ENCODE measurements at places on chromosomes 2 and 18.

GRCh38 chr2:77443076-77443475 lies 79.1 kb downstream of the LRRTM4 start:
- DNase-seq: no peak

DNA sequence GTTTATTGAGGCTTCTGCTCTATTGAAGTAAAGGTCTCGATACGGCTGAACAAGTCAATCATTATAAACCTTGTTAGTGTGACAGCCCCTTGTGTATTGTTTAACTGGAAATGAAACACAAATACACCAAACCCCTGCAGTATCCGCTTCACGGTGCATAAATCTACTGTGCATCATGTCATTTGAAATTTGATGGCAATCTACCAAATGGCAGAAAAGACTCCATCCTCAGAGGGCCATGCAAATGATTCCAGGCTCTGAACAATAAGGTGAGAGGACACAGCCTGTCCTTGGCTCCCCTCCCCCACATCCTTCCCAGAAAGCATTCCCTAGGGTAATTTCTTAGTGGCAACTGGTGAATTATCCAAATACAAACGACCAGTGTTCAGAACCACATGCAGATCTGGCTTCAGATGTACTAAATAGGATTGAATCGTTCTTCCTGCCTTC lies 80.6 kb downstream of the ADCYAP1 start:
- no peak for DNase-seq

DNA sequence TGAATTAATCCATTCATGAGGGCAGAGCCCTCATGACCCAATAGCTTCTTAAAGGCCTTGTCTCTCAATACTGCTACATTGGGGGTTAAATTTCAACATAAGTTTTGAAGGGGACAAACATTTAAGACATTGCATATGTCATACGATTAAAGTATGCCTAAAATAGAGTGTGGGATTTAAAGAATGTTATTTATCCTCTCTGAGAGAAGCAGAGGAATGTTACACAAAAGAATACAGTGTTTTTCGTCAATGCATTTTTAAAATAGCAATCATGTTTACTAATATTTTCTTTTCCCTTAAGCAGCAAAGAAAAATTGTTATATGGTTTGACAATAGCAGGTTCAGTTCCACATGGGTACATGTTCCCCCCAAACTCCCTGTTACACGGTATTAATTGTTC lies 363.1 kb downstream of the NUP35 start:
- no peak for DNase-seq

GRCh38 chr18:49013291-49013691 lies 62.5 kb upstream of the SMAD7 start:
- DNase-seq: no peak

- no peak for DNase-seq
Measured at GRCh38 chr2:39266916-39267434, 23.2 kb upstream of the CDKL4 start.

- no peak for DNase-seq
Measured at GRCh38 chr18:44638811-44639210, 41.9 kb upstream of the SETBP1 start.

GRCh38 chr2:229454934-229455631 lies 184.0 kb upstream of the PID1 start:
- DNase-seq: no peak

DNA sequence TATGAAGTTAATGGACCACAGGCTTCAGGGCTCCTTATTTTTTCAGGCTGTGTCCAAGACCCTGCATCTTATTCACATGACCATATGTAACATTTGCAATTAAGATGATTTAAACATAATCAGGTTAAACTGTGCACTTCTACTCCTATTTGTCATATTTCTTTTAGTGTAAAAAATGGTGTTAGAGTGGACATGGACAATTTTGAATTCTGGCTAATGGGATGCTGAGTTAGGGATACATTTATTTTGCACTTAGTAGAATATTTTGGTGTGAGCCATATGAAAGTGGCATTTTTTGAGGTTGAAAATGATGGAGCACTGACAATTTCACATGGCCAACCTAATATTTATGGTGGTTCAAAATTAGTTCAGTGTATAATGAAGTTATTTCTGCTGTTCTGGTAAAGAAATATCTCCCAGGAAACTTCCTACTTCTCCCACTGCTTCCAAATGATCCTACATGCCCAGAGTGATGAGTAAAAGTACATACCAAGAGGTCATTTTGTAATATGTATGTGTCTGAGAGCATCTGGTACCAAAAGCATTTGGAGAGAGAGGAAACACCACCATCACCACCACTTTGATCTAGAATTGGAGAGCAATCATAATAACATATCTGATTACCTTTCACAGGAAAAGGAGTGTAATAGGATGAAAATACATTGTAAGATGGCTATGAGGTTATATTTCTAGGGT lies 36.0 kb downstream of the GULP1 start:
- DNase-seq: no peak

GRCh38 chr2:143604566-143604959 lies 475.3 kb downstream of the ARHGAP15 start:
- no peak for DNase-seq

DNA sequence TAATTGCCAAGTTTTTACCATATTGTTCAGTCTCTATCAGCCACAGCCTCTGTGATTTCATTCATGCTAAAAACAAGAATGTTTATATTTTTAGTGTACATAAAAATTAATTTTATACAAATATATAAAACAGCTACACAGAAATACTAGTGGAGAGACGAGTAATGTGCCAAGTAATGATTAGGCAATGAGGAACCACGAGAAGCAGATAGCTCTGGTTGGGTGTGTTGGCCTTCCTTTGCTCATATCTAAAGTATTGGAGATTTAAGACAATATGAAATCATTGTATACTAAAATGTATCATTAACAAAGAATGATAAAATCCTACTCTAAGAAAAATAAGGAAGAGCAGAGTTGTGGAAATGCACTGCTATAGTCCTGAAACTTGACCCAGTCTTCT lies 326.7 kb downstream of the AGAP1 start:
- no peak for DNase-seq

DNA sequence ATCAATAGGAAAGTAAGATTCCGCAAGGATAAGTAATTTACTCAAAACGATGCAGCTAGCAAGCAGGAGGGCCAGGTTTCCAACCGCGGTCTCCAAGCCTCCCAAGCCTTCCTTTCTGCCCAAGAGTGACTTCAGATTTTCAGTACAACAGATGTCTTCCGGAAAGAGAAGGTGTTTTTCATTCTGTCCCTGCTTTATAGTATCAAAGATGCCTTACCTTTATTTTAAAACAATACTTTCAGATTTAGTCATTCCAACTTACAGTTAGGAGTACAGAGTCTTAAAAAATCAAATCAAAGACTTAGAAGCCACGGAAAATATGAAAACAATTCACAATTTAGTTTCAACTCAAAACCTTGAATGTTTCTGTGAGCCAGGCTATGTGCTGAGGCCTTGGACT lies 43.6 kb downstream of the CYB5A start:
- no peak for DNase-seq

DNA sequence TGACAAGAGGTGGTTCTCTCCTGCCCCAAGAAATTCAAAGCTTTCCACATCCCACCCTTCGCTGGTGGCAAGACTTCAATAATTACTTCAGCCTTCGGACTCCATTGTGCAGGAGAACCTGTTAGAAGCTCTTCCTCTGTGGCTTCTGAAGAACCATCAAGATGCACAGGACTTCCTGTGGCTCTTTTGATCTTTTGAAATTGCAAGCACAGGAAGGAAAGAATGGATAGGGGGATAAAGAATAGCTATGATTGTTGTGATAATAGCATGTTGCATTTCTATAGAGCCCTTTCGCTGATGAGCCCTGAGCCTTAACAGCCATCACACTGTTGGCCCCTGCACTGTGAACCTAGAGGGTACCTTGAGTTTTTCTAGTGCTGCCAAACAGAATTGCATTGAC lies 7.4 kb downstream of the EPAS1 start:
- DNase-seq: no peak

DNA sequence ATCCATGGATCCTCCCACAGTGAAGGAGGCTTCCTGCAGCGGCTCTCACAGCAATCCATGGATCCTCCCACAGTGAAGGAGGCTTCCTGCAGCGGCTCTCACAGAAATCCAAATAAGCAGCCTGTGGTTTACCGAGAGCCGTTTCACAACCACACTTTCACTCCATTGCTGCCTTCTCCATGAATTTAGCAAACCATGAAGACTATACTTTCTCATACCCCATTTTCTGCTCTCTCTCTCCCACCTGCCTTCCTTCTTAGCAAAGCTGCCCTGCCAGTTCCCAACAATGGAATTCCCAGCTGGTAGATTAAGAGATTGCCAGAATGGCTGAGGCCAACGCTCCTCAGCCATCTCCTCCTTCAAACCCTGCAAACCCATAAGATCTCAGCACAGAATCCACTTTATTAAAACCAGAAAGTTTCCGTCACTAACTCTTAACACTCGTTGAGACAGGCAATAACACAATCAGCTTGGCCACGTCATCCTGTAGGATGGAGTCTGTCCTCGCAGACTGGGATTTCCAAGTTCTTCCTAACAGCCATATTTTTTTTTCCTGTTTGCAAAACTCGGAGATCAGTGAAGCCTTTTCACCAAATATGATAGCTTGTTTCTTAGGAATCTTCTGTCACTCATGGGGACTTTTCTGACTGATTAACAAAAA lies 162.2 kb downstream of the PXDN start:
- DNase-seq: no peak

- DNase-seq: peak; percentile 9
Measured at GRCh38 chr2:150403457-150403856, 84.0 kb downstream of the RND3 start.

DNA sequence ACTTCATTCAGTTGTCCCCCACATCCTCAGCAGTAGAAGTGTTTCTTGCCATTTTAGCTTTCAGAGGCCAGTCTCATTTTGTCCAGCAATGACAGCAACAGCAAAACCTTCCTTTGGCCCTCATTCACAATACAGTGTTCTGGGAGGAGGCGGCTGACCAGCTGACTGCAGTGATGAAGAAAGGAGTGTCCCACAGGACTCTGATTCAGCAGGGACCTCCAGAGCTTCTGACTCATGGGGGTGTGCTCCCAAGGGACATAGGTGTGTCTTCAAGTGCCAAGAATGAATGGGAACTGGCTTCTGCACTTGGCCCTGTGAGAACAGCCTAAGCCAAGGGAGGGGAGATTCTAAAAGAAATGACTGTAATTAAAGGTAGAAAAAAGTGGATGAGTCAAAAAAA lies 147.0 kb upstream of the PELI1 start:
- DNase-seq: no peak

DNA sequence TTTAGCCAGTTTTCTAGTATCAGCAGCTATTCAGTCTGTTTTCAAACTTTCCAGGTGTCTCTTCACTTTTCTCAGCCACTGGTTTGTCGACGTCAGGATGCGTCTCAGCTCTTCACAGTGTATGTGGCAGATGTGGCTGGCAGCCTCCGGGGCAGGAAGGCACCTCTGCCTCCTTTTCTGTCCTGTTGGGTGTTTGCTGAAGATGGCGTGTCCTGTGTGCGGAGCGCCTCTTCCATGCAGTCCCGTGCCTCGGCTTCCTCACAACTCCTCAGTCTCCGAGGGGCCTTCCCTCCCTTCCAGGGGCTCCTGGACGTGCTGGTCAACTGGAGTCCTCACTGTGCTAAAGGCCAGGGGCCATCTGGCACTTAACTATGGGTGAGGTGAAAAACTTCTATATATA lies 65.4 kb upstream of the PXDN start:
- DNase-seq: no peak

DNA sequence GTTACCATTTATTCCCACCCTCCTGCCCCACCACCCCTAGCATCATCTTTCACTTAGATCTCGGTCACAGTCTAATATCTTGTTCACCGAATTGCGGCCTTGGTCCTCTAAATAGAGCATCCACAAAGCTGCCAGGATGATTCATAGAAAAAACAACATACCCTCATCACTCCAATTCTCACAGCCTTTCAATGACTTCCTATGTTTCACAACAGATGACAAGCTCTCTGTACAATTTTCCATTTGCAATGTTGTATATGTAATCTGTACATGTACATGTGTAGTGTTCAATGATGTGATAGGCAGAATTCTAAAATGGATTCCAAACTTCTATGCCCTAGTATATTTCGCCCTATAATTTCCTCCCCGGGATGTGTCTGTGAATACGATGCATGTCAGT lies 675.6 kb upstream of the CELF4 start:
- no peak for DNase-seq

DNA sequence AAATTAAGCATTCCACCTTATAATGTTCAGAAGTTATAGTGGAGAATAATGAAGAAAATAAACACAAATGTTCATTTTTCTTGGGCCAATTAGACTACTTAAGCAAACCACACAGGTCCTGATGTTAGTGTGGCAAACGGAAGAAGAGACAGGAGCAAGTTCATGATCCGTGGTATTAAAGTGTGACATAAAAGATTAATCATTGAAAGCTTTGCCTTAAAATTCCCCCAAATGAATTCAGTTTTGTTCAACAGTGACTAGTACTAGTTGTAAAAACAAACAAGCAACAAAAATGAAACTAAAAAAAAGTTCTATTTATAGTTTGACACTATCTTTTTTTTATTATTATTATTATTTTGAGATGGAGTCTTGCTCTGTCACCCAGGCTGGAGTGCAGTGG lies 73.7 kb downstream of the RFTN2 start:
- DNase-seq: no peak

DNA sequence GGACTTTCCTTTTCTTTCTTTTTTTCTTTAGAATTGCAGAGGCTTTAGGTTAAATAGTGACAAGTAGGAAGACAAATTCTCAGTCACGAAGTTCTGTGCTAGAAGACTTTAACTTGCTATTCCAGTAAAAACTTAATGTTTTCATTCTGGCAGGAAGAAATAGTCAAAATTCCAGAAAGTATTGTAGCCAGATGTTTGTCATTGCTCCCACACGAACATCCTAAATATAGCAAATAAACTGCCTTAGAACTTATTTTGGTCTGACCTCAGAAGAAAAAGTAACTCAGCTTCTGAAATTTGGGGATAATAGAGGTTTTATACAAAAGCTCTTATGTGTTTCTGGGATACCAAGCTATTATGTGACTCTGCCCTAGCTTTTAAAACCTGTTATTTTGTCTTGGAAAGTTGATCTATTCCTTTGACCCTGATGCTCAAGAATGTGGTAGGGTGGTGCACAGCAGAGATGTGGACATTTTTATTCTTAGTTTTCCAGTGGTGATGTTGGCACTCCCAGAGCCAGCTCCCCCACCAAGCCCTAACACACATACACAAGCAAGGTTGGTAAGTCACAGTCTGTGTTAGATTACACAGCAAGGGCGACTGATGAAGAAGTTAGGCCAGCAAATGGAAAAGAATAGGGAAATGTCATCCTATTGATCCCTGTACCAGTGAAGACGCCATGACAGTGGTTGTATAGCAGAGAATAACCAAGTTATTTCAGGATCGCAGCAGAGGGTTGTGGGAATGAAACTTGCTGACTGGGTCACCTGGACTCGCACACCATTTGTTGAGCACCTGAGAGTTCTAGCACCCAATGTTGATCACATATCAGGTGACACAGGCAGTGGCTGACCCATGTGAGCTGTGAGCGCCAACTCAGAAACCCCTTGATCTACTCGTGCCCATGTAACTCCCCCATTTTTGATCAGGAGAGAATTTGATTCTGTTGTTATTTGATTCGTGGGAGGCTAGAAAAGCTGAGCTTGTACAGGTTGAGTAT lies 23.7 kb downstream of the FARP2 start:
- DNase-seq: no peak

- DNase-seq: no peak
Measured at GRCh38 chr18:41226911-41227310, 728.1 kb upstream of the PIK3C3 start.

Data from GM19239 (cell line).